Effector CD8-positive, alpha-beta T cell (primary cell): ENCODE measurements at places on chromosomes 5 and 9.

- DNase-seq, result no peak
These were observed 23.0 kb downstream of the ABL1 start for GRCh38 chr9:130857864-130858738.

GRCh38 chr5:133497608-133498348, 114.6 kb downstream of the FSTL4 start:
- no peak for DNase-seq

DNA sequence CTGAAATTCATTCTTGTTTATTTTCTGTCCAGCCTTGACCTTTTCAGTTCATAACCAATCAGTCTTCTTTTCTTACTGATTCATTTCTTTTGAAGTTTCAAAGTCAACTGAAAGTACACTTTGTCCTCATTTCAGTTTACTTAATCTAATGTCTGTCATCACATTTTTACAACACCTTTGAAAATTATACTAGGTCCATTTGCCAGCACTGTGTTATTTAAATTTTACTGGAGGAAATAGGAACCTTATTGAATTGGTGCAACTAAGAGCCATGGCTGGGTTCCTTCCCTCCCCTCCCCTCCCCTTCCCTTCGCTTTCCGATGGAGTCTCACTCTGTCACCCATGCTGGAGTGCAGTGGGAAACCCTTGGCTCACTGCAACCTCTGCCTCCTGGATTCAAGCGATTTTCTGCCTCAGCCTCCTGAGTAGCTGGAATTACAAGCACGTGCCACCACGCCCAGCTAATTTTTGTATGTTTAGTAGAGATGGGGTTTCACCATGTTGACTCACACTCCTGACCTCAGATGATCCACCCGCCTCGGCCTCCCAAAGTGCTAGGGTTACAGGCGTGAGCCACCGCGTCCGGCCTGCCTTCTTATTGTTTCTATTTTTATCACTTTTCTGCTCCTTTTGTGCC, 6.3 kb downstream of the RMI1 start:
- DNase-seq, result no peak

GRCh38 chr5:89047571-89047970, 164.6 kb upstream of the MEF2C start:
- DNase-seq, result no peak

GRCh38 chr9:113361304-113362018, 12.1 kb downstream of the BSPRY start:
- DNase-seq, result no peak

DNA sequence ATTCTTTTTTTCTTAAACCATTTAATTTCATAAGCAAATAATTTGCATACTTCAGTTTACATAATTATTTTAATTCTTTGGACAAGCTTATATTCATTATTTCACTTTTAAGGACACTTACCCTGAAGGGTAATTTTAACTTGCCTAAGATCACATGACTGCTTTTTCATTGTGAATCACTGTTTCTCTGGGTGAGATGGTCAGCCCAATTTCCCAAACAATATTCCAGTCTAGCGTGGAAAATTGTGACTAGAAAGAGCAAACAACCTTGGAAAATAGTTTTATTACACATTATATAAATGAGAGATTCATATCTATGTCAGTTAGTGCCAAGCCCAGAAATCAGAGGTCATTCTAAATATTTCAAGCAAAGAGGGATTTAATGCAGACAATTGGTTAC, 21.4 kb upstream of the JAKMIP2 start:
- DNase-seq, result no peak

DNA sequence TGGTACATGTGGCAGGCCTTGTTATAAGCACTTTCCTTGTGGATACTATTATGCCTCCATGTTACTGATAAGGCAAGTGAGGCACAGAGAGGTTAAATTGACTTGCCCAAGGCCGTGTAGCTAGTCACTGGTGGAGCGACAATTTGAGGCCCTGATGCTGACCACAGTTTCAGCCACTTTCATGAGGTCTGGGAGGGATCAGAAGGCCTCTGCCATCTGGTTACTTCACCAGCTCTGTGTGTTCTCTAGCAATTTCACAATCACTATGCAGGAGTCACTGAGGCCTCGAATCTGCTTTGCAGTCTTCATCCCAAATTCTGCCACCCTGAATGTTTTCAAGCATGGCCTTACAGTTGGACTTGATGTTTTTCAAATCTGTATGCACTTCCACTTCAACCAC, 9.1 kb downstream of the LRRC70 start:
- DNase-seq, result no peak

- no peak for DNase-seq
These were observed 530.8 kb upstream of the CLINT1 start for GRCh38 chr5:158389786-158390185.

DNA sequence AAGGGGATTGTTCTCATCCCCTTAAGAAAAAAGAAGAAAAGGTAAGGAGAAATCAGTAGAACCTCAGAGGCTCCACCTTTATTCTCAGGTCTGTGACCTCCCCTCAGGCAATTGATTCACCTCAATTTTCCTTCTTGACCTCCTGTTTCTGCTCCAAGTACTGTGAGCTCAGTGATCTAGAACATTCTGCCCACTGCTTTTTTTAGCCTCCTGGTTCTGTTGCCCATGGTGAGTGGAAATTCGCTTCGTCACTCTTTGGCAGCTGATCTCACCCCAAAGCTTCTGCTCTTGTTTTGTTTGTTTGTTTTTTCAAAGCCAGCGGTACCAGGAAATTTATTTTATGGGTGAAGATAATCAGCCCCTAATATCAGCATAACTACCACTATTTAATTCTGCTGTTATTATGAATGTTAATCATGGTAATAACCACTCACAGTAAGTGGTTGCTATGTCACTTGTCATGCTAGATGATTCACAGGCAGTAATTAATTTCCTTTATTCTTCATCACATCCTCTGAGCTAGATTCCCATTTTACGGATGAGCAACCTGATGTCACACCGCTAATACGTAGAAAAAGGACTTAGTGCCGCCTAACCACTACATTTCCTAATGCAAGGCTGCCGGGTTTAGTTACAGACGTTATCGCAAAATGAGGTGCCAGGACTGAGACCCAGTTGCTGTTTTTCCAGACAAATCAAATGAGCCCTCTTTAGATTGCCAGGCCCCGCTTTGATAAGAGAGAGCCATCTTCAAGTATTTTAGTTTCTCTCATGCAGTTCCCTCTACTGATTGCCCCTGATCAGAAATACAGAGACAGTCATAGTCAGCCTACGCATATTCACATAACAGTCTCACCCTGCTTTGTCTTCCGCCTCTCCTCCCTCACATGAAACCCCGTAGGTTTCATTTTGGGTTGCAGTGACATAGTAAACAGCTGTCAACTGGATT, 78.2 kb downstream of the CYFIP2 start:
- DNase-seq, result no peak

GRCh38 chr5:113250341-113250953, 184.3 kb downstream of the TSSK1B start:
- no peak for DNase-seq

DNA sequence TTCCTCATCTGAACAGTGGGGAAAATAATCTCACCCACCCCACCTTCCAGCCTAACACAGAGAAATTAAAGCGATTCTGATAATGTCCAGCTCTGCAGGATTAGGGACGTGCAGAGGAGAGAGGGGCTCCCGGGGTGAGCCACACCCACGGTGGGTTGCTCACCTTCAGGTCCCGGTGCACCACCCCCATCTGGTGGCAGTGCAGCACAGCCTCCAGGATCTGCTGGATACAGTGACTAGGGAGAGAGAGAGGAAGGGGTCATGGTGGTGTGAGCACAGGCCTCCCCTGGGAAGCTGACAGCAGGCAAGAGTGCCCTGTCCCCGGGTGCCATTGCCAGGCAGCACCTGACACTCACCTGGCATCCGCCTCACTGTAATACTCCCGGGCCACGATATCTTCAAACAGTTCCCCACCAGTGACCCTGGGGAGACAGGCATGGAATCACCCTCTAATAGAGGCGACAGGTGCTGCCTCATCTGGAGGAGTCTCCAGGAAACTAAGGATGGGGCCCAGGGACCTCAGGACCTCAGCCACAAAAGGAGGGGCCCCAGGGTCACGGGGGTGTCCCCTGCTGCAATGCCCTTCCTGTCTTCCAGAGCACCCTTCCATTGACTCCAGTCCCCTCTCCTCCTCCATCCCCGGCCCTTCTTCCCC, 33.0 kb downstream of the CAMK2A start:
- DNase-seq, result no peak

DNA sequence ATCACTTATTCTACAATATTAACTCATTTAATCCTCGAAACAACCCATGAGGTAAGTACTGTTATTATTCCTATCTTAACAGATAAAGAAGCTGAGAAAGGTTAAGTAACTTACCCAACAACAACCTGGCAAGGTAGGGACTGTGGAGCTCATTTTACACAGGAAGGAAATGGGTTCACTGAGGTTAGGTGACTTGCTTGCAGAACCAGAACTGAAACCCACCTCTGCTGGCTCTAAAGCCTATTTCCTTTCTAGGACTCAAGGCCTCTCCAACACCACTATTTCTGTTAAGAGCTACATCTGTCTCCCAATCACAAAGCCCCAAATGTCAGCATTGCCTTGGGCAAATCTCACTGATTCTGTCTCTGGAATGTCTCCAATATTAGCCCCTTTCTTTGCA, 38.9 kb upstream of the IFNK start:
- no peak for DNase-seq

DNA sequence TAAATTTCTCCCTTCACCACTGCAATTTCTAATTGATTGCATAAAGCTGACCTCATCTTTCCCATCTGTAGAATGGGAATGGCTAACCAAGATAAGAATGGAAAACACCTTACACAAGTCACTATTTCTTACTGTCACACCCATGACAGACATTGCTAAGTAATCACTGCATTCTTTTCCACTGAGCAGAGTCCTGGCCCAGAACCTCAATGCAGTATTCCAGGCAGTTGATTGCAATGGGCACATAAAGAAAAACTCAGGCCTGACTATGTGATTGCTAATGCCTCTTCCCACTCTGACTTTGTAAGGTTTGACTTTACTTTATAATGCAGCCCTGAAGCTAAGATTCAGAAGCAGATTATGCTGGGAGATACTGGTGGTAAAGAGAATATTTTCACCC, 29.3 kb downstream of the TRIM32 start:
- no peak for DNase-seq

- no peak for DNase-seq
These were observed 132.4 kb downstream of the TLE1 start for GRCh38 chr9:81556923-81557322.

DNA sequence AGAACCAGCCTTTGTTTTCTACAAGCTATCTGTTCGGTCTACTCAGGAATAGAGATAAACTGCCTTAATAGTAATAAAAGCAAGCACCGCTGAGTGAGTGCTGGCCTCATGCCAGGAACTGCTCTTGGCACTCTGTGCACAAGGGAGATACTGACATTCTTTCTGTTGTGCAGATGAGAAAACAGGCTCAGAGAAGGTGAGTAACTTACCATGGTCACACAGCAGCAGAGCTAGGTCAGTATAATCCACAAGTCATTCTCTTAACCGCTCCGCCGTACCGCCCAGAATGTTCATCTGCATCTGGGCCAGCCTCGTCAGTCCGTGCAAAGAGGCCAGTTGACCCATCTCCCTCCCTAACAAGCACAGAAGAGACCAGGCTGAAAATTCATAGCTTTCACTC, 27.4 kb downstream of the QRFP start:
- DNase-seq, result no peak

DNA sequence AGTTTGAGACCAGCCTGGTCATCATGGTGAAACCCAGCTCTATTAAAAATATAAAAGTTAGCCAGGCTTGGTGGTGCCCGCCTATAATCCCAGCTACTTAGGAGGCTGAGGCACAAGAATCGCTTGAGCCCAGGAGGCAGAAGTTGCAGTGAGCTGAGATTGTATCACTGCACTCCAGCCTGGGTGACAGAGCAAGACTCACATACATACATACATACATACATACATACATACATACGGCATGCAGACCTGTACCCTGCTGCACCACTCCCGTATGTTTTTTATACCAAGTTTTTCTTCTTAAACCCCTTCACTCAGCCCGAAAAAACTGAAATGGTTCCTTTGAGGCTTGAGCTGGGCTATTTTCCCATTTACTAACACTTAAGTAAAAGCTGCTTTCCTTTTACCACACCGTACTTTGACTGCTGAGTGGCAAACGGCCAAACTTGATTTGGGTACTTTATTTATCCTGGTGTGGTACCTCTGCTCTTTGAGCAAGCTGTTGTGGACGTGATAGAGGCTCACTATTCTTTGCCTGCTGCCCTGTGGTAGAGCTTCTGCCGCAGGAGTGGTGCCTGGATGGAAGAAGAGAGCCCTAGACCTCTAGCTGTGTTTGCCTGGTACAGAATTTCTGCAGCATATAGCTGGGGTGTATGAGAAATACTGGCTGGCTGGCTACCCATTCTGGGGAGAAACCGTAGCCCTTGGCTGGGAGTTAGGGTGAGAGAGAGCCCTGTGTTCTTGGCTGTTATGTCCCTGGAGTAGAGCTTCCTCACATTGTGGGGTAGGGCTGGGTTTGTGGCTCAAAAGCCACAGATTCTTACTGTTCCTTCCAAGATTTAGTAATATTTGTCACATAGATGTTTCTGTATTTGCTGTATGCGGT, 19.4 kb downstream of the IPO11 start:
- no peak for DNase-seq

DNA sequence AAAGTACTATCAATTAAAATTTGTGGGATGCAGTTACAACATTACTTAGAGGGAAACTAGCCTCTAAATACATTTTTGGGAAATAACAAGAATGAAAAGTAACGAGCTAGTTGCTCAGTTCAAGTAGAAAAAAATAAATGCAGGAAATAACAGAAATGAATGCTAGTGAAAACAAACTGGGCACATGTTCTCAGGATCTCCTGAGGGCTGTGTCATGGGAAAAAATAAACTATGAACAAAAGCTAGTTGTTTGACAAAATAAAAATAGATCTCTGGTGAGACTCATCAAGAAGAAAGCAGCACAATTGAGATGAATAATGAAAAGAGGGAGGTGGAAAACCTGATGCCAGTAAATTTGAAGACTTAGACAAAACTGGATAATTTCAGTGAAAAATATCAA, 16.3 kb downstream of the IDNK start:
- DNase-seq, result no peak

- DNase-seq, result peak; percentile 55
These were observed 7.3 kb upstream of the GRHPR start for GRCh38 chr9:37415011-37415719.
